Femur (tissue), 1 donor: ENCODE measurements at places on chromosomes 3 and 15.

GRCh38 chr3:52623234-52623792 is 62.4 kb downstream of the PBRM1 start:
- no peak for DNase-seq

DNA sequence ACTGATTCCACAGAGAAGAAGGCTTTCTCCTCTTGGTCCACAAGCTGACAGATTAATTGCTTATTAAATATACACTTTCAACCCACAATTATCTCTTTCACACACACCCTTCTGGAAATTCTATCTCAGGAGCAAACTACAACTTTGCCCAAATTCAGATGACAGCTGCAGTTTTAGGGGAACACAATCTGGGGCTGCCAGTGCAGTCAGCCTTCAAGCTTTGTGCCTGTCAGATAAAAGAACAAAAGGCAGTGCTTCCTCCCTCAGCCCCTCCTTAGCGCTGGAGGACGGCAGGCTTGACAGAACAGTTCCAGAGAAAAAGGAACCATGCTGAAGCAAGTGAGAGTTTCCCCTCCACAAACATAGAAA is 99.6 kb downstream of the TMCC1 start:
- DNase-seq = peak; percentile 30

DNA sequence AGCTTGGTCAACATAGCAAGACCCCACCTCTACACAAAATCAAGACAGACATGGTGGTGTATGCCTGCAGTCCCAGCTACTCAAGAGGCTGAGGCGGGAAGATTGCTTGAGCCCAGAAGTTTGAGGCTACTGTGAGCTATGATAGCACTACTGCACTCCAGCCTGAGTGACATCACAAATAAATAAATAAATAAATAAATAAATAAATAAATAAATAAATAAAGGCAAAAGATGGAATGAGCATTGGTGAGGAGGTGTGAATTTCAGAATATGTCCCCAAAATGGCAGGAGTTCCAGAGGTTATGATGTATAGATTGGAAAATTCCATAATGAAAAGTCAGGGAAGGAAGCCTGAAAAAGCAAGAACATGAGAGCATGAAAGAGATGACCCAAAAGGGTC is 249.9 kb downstream of the MEX3B start:
- DNase-seq = no peak

DNA sequence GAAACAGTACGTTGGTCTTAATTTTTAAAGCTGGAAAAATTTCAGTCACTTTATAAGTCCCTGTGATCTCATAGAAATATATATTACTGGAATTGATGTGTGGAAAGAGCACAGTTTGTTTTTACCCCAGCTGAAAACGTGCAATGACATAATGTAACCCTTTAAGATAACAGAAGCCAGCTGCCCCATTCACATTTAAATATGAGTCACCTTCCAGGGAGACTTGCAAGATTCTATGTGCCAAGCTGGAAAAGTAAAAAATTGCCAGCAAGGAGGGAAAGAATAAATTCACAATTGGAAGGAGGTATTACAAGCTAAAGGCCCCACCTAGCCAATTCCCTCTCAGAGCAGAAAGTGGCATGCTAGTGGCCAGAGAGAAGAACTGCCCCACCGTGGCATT is 50.2 kb downstream of the SAMMSON start:
- DNase-seq = no peak

DNA sequence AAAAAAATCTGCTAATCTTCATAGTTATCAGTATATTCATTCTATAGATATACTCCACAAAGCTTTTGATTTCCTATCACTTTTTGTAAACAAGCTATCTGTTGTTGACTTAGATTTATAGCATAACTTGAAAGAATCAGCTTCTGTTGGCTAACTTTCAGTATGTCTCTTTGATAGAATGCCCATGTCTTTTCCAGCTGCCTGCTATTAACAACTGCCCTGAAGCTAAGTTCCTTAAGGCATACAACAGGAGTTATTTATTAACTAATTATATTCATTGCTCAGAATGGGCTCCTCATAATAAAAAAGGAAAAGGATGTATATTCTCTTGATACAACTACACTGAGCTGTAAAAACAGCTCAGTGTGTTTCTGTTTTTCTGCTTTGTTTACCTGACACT is 293.9 kb downstream of the TUSC7 start:
- DNase-seq = no peak

GRCh38 chr15:93469994-93470393 is 381.0 kb upstream of the RGMA start:
- DNase-seq = no peak

DNA sequence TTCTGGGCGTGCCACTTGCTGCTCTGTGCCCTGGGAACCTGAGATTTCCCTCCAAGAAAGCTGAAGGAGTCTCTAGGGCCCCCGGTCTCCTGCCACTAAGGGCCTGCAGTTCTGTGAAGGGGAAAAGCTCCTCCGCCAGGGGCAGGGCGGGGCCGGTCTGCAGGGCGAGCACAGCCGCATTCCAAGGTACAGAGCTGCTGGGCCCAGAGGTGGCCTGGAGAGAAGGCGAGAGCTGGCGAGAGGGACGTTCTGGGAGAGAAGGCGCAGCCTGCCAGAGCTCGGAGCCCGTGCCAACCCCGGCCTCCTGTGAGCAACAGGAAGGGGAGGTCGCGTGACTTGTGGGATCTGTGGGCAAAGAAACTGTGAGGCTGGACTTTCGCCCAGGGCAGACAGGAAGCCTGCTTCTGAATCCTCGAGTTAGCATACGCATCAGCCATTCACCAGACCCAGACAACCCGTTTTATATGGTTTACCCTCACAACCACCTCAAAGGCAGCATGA is 500.4 kb downstream of the SHQ1 start:
- DNase-seq = peak; percentile 84

- DNase-seq = no peak
Measured at GRCh38 chr15:90099072-90099867, 3.0 kb downstream of the IDH2 start.
